ENCODE measurements at places on chromosomes 4 and X. TPM values are rescaled to one million over a fixed set of nuclear protein-coding genes. Genes with fewer than 3 reads are reported as not detected.

- no peak for DNase-seq
- H3K4me3 ChIP-seq, result no peak overlapping the region
- no peaks in the 10 kb centered on the region for H3K36me3 ChIP-seq
- no peaks in the 10 kb centered on the region for H3K4me1 ChIP-seq
These were observed 5.1 kb upstream of the ARHGAP36 start for GRCh38 chrX:131053076-131053475.

GRCh38 chrX:1400049-1400448 lies 8.1 kb upstream of the SLC25A6 start:
- H3K4me1 ChIP-seq, result no peaks in the 10 kb centered on the region
- H3K27ac ChIP-seq, result no peak overlapping the region
- no peaks in the 10 kb centered on the region for H3K27me3 ChIP-seq

DNA sequence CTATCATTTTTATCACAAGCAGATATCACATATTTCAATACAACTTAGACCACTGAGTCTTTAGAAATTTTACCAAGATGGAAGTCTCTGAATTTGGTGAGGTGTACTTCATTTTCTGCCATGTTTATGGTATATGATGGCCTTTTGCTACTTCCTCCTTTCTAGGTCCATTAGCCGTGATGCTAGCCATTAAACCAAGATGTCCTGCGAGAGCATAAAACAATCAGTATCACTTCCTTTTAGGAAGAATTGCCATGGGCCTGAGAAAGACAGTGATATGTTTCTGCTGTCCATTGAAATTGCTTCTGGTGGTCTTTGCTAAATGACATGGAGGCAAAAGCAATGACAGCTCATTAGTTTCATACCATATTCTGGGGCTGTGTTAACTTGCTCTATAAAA lies 1851.7 kb upstream of the IGFBP7 start:
- no peak overlapping the region for H3K27ac ChIP-seq
- no peaks in the 10 kb centered on the region for H3K36me3 ChIP-seq
- no peak overlapping the region for H3K4me3 ChIP-seq
- no peaks in the 10 kb centered on the region for H3K4me1 ChIP-seq

- no peaks in the 10 kb centered on the region for H3K27me3 ChIP-seq
- no peaks in the 10 kb centered on the region for H3K4me1 ChIP-seq
- no peak for DNase-seq
- no peak overlapping the region for H3K27ac ChIP-seq
These were observed 246.8 kb downstream of the QDPR start for GRCh38 chr4:17265139-17265538.

The RTL3 gene
- not detected for total RNA-seq

The SMR3B gene
- total RNA-seq, result not detected

The NDUFA1 gene
- total RNA-seq, result 114 TPM

Data from kidney (tissue), 22 donors.